Right renal cortex interstitium (tissue), 3 donors: ENCODE measurements at places on chromosomes 4 and X.

DNA sequence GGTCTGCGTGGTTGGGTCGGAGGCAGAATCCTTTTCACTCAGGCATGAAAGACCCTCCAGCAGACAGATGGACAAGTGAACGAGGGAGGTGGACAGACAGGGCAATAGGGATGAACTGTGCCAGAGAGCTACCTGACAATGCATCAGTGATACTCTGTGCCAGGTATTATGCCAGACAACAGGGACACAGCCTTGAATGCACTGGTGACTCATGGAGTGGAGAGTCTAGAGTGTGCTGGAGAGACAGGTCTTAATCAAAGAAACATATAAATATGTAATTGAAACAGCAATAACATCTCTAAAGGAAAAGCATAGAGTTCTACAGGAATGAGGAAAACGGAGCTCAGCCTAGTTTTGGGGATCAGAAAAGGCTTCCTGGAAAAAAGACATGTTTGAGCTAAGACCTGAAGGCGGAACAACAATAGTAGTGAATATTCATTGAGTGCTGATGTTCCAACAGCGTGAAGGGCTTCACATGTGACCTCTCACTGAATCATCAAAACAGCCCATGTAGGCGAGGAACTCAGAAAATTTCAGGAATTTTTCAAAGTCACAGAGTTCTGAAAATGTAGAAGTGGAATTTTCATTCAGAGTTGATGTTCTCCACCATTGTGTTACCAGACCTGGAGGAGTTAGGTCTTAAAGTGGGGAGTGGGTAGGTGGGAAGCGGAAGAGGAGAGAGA, 20.0 kb upstream of the FGFBP2 start:
- DNase-seq = no peak

- DNase-seq = no peak
Observed at GRCh38 chrX:150092549-150092948, 154.3 kb upstream of the EOLA2 start.

DNA sequence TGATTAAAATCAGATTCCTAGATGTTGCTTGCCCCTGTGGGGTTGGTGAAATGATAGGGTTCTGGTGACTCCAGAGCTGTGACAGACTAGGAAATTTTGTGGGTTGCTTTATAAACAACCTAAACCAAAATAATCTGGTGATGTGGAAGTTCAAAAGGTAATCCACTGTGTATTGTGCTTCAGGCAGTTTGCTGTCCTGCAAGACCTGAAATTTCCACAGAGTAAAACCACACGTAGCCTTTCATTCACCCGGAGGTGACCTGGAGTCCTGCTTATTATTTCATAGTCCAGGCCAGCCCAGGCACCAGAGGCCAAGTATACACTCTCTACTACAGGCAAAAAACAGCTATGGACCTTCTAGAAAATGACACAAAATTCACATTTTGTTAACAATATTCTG, 114.6 kb upstream of the CBR4 start:
- DNase-seq = no peak

- DNase-seq = no peak
Observed at GRCh38 chrX:46628460-46629371, 55.2 kb downstream of the CHST7 start.

DNA sequence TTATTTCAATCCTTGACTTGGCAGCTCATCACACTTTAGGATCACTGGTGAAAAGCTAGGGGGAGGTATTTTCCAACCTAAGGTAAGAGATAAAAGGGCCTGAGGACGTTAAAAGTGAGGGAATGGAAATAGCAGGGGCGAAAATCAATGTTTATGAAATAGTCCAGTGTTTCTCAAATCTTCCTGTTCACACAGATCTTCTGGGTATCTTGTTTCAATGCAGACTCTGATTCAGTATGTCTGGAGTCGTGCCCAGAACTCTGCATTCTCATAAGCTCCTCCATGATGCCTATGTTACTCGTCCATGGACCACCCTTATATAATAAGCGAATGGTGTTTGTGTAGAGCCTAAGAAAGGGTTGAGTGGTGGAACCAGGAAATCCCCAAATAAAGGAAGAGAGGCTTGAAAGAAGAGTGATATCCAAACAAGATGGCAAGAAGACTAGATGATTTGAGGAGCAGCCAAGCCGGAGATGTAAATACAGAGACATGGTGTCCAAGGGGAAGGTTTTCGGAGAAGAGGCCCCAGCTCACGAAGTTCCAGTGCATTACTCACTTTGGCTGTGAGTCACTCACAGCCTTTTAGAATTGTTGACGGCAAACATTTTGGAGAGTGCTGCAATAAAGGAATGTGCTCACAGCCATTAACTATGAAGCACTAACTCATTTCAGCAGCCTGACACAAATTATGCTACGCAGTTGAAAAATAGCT, 215.6 kb upstream of the PPARGC1A start:
- no peak for DNase-seq

GRCh38 chrX:116272861-116273260, 102.3 kb downstream of the AGTR2 start:
- DNase-seq = no peak

GRCh38 chr4:103032574-103032973, 13.1 kb upstream of the SLC9B1 start:
- no peak for DNase-seq

GRCh38 chr4:84189144-84189543, 309.9 kb downstream of the NKX6-1 start:
- DNase-seq = no peak

DNA sequence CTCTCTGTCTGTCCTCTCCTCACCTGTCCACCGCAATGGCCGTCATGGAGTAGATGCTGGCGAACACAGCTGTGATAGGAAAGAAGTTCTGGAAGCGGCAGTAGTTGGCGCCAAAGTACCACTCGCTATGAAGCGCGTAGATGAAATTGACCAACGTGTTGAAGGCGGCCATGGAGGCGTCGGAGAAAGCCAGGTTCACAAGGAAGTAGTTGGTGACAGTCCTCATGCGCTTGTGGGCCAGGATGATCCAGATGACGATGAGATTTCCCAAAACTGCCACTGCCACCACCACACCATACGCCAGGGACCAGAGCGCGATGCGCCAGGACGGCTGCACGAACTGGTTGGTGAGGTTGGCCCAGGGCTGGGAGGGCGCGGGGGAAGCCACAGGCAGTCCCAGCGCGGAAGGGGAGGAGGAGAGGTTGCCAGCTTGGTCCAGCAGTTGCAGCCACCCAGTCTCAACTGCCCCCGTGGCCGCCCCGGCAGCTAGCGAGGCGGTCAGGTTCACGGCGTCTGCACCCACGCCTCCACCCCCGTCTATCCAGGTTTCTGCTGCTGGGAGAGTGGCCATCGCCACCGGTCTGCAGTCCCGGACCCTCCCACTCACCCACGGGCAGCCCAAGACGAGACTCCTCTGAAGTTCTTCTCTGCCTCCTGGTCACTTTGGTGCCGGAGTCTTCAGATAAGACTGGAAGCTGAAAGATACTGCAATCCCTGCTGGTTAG, 518 bp downstream of the TACR3 start:
- no peak for DNase-seq

- DNase-seq = no peak
Observed at GRCh38 chr4:89243733-89244252, 63.8 kb downstream of the GPRIN3 start.

DNA sequence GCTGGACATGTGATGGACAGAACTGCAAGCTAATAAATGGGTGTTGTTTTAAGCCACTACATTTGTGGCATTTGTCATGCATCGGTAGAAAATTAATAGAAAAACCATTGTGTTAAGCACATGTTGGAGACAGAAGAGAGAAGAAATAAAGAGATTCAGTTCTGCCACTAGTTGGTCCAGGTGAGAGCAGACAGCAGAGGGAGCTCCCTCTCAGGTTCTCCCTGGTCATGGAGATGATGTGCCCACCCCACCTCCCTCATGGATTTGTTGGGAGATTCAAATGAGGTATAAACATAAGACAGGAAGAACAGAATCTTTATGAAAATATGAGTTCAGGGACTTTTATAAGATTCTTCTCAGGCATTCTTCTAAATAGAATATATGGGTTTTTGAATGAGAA, 36.8 kb upstream of the OCIAD2 start:
- DNase-seq = no peak

DNA sequence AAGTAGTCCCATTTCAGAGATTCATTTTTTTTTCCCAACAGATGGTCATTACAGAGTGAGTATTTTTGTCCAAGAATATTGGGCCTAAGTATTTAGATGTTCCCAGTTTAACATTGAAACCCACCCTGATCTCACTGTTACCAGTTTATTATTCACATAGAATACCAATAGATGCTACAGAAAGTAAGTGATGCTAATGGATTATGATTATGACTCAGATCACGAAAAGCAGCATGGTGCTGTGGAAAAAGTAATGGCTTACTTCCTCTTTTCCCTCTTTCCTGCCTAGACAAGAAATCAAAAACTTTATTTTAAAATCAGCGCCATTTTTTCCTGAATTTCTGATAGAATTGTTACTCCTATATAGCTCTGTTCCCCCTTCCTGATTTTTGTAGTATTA, 51.9 kb downstream of the GSPT2 start:
- no peak for DNase-seq

GRCh38 chrX:132986556-132986955, 28.1 kb upstream of the HS6ST2 start:
- no peak for DNase-seq

GRCh38 chrX:39667736-39668482, 429.8 kb downstream of the BCOR start:
- no peak for DNase-seq

- DNase-seq = no peak
Observed at GRCh38 chr4:101419336-101420135, 72.2 kb upstream of the PPP3CA start.

GRCh38 chr4:87662871-87663270, 12.8 kb downstream of the DMP1 start:
- DNase-seq = no peak

DNA sequence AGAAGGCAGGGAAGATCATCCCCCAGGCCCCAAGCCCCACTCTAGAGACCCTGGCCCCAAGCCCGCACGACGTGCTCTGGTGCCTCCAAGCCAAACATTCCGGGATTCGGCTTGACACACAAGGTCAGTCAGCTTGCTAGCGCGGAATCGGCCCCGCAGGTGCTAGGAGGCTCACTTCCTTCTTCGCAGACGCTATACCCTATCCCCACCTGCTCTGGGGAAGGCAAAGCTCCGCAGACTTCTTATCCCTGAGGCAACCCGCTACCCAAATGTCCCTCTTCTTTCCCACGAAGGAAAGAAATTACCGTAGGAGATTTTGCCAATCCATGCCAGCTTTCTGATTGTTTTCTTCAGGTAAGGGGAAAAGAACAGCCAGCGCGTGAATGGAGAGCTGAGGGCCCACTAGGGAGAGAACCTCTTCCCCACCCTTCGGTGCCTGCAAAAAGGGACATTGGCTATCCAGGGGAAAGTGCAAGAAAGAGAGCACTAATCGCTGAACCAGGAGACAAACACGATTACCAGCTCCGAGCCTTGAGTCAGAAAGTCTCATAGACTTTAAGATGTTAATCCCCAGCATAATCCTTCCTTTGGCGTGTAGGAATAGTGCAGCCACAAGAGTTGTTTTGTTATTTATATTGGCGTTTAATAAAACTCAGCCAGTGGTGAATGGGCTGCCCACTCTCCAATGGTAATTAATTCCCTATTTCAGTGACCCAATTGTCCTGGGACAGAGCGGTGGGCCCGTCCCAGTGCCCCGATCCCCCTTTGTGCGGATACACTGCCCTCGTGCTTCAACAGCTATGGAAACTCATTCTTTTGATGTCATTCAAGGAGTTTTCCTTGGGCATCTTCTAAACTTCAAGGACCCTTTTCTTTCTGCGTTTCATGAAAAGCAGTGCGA, 5.4 kb upstream of the NEUROG2 start:
- no peak for DNase-seq

DNA sequence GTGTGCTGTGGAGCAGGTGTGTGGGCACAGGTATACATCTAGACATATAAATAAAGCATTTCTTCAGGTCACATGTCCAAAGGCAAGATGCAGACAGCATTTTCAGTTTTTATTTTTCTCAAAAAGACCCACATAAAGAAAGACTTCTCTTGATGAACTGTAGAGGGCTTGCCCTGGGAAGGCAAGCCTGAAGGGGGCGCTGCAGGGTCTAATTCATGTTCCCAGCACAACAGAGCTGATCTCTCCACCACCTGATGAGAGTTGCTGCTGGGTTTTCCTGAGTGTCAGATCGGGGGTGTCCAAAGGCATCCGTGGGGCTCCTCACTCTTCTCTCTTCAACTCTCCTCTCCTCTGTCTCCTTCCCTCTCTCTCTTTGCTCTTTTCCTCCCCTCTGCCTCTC, 26.6 kb downstream of the ADRA2C start:
- DNase-seq = no peak

DNA sequence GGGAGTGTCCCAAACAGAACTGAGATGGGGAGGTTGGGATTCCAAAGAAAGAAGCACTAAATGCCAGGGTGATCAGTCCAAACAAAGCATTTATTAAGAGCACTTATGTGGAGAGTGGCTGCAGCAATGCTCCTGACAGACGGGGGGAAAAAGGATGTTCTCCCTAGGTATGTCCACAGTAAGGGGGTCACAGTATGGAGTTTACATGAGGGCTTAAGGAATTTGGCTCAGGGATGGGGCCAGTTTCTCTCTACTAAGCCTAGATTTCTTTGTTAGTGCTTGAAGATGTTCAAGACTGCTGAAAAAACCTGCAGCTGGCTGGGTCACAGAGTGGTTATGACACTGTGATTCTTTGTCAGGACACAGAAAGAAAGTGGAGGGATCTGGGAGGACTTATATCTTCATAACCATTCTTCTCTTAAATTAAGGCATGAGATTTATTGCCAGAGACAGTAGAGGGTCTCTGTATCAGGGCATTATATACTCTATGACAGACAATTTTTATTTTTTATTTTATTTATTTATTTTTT, 1468.0 kb downstream of the C4orf33 start:
- DNase-seq = no peak

DNA sequence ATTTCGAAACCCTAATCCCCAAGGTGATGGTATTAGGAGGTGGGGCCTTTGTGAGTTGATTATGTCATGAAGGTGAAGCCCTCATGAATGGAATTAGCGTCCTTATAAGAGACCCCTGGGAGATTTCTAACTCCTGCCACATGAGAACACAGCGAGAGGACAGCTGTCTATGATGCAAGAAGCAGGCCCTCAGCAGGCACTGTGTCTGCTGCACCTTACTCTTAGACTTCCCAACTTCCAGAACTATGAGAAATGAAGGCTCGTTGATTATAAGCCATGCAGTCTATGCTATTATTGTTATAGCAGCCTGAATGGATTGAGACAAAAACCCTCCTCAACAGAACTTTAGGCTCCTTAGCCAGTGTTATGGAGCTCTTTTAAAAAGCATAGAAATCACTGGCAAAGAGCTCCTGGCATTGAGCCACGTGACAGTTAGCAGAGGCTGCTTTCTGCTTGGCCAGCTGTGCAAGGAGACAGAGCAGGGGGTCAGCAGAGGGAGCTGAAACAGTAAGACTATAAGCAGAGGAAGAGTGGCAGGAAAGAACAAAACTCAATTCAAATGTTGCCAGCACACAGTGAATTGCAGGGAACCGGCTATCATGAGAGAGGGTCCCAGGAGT, 219.2 kb upstream of the FAT1 start:
- DNase-seq = no peak

DNA sequence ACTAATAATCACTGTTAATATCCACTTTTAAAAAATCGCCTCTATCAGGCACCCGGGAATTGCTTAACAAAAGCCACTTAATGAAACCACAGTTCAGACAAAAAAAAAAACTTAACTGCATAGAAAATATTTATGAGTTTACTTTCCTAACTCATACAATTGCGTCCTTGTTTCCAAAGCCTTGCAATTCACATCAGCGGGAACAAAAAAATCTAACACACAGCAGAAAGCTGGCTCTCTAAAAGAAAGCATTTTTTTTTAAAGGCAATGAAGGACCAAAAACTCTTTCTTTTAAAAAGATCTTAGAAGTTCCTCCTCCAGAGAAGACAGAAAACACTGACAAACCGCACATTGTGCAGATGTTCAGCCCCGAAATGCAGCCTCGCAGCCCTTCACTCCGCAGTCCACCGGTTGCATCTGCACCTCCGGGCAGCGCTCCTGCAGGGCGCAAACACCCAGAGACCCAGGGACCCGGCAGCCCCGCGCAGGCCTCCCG, 812 bp downstream of the FAT1 start:
- no peak for DNase-seq
